ENCODE measurements at places on chromosomes 5 and 9.

GRCh38 chr5:153237671-153238332 is 252.7 kb upstream of the GRIA1 start:
- no peak for DNase-seq

DNA sequence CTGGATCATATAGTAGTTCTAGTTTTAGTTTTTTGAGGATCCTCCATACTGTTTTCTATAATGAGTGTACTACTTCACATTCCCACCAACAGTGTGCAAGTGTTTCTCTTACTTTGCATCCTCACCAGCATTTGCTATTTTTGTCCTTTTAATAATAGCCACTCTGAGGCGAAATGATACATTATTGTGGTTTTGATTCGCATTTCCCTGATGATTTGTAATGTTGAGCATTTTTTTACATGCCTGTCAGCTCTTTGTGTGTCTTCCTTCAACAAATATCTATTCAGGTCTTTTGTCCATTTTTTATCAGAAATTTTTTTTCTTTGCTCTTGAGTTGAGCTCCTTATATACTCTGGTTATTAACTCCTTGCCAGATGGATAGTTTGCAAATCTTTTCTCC is 114.0 kb downstream of the ADAMTSL1 start:
- DNase-seq = peak; percentile 19

GRCh38 chr5:164186550-164186949 is 681.1 kb downstream of the MAT2B start:
- no peak for DNase-seq

GRCh38 chr5:143213851-143214363 is 189.6 kb downstream of the NR3C1 start:
- peak; percentile 12 for DNase-seq

GRCh38 chr9:88237991-88238571 is 99.8 kb upstream of the SPATA31C2 start:
- DNase-seq = no peak

DNA sequence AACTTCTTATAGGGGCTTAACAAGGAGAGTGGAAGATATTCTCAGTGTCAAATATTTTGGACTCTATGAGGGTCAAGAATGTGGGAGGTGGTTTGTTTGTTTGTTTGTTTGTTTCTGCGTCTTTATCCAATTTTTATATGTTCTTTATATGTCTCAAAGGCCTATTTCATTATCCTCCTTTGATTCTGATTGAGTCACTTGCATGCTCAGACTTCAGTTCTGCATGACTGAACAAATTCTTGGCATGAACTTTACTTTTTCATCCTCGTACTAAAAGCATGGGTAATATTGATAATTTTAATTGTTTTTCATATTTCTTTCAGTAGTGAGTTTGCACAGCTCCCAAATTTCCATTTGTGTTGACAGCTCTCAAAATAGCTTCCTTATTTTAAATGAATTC is 19.2 kb upstream of the ERBIN start:
- DNase-seq = no peak

- DNase-seq = no peak
Observed at GRCh38 chr9:133051281-133051900, 10.4 kb upstream of the CEL start.

- no peak for DNase-seq
Observed at GRCh38 chr5:104088876-104089778, 526.5 kb upstream of the NUDT12 start.

DNA sequence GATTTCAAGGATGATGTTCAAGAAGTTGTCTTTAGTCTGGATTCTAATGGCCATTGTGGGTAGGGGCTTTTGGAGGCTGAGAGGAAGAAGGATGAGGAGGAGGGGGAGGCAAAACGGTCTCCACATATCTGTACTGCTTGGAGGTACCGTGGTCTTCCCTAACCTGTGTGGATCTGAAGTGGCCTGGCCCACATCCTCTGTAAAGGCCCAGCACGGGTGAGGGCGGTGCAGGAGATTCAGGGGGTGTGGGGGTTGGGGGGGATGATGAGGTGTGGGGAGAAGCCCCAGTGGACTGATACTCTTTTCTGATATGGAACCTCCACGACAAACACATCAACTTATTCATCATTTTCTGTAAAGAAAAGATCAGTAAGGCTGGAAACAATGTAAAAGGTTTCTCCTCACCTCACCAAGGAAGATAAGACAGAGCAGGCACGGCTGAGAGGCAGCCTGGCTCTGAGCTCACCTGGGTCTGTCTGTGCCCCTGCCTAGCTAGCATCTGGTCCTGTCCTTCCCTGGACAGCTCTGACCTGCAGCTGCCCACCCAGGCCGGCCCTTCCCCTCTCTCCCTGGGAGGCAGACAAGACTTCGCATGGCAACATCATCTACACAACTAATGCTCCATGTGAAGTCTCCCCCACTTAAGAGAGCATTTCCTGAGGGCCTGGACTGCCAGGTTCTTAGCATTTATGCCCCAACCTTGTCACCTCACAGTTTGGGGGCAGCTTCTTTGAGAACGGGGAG is 5.6 kb upstream of the IL3 start:
- no peak for DNase-seq

GRCh38 chr9:72807765-72808445 is 144.9 kb downstream of the ALDH1A1 start:
- DNase-seq = no peak

GRCh38 chr9:32587901-32588300 is 14.9 kb upstream of the NDUFB6 start:
- DNase-seq = peak; percentile 43

- DNase-seq = no peak
Observed at GRCh38 chr5:115124741-115125140, 45.0 kb downstream of the TRIM36 start.

DNA sequence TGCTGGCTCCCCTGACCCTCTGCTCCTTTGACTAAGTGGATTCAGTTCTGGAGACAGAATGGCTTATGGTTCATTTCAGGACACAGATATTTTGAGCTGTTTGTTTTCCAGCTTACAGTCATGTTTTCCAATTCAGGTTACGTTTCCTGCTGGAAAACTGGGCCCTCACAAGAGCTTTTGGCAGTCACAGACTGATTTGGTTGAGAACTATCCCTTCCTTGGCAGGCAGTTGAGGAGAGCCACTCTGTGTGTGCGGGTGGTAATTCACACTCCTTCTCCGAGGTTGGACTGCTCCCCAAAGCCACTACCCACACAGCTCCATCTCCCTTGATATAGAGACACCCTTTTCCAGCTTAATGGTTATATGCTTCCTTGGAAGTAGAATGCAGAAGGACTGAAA is 534.5 kb downstream of the TMEM38B start:
- no peak for DNase-seq

DNA sequence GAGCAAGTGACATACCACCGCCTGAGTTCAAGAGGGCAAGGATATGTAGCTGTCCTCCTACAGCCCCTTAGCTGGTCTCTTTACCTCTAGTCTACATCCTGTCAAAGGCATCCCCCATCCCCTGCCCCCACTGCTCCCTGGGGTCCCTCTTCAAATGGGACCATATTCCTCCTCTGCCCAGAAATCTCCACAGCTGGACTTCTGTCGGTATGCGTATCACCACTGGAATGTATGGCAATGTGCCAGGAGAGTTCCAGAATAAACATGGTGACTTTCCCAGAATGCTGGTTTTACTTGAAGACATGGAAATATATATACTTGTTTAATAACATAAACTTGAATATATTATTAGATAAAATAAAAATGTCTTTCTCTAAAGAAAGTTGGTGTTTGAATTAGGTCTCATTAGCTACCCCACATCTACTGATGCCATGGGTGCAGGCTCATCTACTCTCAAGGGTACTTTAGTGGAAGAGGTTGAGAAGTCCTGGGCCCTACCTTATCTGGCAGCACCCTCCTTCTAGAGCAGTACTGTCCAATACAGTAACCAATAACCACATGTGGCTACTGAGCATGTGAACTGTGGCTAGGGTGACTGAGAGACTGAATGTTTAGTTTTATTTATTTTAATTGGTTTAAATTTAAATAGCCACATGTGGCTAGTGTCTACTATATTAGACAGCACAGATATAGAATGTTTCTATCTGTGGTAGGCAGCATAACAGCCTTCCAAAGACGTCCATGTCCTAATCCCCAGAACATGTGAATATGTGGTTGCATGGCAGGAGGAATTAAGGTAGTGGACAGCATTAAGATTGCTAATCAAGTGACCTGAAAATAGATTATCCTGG is 181.7 kb upstream of the SLC30A5 start:
- peak; percentile 78 for DNase-seq

GRCh38 chr9:72893437-72893836 is 59.4 kb downstream of the ALDH1A1 start:
- DNase-seq = no peak

GRCh38 chr5:31889001-31889561 is 250.2 kb downstream of the PDZD2 start:
- no peak for DNase-seq

GRCh38 chr5:51829230-51829629 is 446.0 kb downstream of the ISL1 start:
- DNase-seq = no peak

GRCh38 chr9:89036891-89037290 is 45.6 kb downstream of the S1PR3 start:
- no peak for DNase-seq

- DNase-seq = no peak
Observed at GRCh38 chr9:71146511-71146910, 25.1 kb upstream of the TRPM3 start.

DNA sequence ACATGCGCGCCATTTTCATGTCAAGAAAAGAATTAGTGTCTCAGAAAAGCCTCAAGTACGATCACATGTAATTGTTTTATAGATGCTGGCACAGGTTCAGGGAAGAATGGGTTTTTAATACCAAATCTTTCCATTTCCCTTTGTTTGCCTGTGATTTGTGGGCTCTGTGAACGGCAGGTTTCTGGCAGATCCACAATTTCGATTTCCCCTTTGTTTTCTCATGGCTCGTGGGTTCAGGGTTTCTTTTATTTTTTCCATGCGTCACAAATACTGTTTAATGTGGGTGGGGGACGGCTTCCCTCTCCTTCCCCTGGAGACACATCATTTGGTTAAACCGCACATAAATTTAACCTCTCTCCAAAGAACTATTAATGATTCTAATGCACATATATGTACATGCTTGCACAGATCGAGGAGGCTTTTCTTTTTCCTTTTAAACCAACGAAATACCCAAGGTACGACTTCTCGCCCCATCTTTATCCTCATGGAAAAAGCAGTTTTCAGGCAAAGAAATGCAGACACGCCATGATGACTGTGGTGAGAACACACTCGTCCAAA is 195.9 kb downstream of the SLIT3 start:
- no peak for DNase-seq

DNA sequence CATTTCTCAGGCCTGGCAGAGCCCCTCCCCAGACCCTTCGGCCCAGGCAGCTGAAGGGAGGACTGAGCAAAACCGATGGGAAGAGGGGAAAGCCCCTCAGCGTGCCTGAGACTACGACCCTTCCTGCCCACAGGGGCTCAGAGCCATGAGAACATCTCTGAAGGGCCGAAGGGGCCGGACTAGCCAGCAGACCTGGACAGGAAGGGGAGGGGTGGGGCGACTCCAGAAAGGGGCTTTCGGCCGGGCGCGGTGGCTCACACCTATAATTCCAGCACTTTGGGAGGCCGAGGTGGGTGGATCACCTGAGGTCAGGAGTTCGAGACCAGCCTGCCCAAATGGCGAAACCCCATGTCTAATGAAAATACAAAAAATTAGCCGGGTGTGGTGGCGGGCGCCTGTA is 85.8 kb upstream of the PHYKPL start:
- no peak for DNase-seq

DNA sequence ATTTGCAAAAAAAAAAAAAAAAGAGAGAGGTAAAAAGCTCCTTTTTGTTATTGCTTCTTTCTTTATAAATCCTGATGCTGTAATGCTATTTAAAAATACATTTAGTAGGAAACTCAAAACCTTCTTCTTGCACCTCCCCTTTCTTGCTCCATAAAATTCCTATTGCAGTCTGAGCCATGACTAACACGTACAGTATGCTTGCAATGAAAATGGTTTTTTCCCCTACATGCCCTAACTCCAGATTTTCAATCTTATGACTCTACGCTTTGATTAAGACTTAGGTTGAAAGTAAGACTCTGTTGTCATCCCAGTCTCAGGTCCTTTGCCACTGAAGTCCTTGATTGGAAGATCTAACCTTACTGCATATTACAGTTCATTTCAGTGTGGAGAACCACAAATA is 23.9 kb downstream of the FGF10 start:
- peak; percentile 46 for DNase-seq

GRCh38 chr5:109199799-109200620 is 209.8 kb downstream of the PJA2 start:
- no peak for DNase-seq

GRCh38 chr5:124264499-124264898 is 481.9 kb downstream of the ZNF608 start:
- DNase-seq = peak; percentile 16

DNA sequence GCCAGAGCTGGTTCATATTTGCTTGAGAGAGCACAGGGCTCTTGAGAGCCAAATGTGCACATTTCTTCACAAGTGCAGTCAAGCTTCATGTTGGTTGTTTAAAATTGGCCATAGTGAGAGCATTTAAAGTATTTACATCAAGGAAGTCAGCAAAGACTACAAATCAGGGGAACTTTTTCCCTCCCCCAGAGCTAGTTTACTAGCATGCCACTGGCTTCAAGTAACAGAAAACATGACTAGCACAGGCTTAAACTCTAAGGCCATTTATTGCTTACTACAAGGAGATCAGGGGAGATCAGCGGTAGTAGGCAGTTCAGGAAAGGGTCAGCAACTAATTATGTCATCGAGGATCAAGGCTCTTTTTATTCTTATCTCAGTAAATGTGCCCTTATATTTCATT is 11.0 kb upstream of the CCDC171 start:
- DNase-seq = peak; percentile 2

- DNase-seq = peak; percentile 15
Observed at GRCh38 chr5:54309276-54309675, 1.1 kb downstream of the ARL15 start.

GRCh38 chr5:165616490-165617405 is 2111.3 kb downstream of the MAT2B start:
- peak; percentile 62 for DNase-seq

GRCh38 chr9:31275419-31275818 is 1109.0 kb upstream of the ACO1 start:
- no peak for DNase-seq

DNA sequence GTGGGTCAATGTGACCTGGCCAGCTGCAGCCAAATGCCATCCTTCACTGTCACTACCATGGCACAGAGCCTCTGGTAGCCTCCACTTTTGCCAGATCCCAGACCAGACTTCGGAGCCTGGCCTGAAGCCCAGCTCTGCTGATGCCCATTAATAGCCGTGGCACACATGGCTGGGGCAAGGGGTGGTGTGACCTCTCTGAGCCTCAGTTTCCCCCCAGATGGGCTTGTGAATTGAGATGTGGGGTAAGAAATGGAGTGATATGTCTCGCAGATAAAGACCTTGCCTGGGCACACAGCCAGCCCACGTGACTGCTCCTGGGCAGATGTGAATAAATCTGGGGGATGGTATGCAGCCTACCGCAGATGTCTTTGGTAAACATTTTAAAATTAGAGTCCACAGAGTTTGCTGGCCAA is 13.9 kb downstream of the SUSD3 start:
- peak; percentile 68 for DNase-seq

GRCh38 chr5:64873441-64873840 is 104.7 kb downstream of the CWC27 start:
- DNase-seq = no peak

DNA sequence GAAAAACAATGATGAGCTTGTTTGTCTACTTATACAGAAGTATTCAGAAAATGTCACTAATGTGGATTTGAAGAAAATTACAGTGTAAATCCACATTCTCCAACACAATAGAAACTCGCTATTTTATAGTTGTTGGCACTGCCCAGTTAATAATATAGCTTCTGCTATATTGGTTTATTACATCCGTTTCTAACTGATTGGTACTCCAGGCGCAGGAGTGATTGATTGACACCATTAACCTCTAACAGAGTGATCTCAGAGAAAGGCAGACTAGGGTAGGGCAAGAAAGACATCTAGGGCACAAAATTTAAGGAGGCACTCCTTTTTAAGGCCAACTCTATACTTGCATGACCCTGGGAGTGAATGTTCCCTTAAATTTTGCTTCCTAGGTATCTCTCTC is 84.0 kb upstream of the MIER3 start:
- no peak for DNase-seq

Data from IMR-90 (cell line).